Chondrocyte (in vitro differentiated cells): ENCODE measurements at places on chromosomes 2 and 18. TPM values are rescaled to one million over a fixed set of nuclear protein-coding genes. Genes with fewer than 3 reads are reported as not detected.
A peak's percentile ranks its signal among the peaks of the same experiment; 100 is the strongest.

DNA sequence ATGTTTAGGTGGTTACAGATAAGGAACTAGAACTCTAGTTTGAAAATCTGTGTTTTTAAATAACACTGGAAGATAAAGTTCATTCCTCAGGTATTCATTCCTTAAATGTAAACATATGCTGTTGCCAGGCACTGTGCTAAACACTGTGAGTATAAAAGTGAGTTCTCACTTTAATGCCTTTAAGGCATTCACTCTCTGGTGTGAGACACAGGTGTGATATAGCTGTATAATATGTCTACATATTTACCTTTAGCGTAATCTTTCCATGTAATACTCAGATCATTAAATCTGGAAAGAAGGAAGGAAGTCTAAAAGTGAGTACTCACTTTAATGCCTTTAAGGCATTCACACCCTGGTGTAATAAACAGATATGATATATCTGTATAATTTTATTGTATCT, 472.6 kb downstream of the PARD3B start:
- no peak for DNase-seq
- no peak overlapping the region for H3K27ac ChIP-seq
- H3K36me3 ChIP-seq = peaks cover 2% of the 10 kb centered on the region
- H3K27me3 ChIP-seq = no peaks in the 10 kb centered on the region

- no peaks in the 10 kb centered on the region for H3K27me3 ChIP-seq
- H3K4me3 ChIP-seq = no peak overlapping the region
- peaks cover 1% of the 10 kb centered on the region for H3K36me3 ChIP-seq
- no peak for DNase-seq
- peak overlapping the region; percentile 80 for H3K27ac ChIP-seq
Measured at GRCh38 chr2:127637725-127638252, 8.2 kb upstream of the GPR17 start.

- DNase-seq = no peak
- H3K4me1 ChIP-seq = peaks cover 27% of the 10 kb centered on the region
- peaks cover 22% of the 10 kb centered on the region for H3K36me3 ChIP-seq
- no peak overlapping the region for H3K4me3 ChIP-seq
Measured at GRCh38 chr2:196315388-196316049, 144.1 kb upstream of the STK17B start.

DNA sequence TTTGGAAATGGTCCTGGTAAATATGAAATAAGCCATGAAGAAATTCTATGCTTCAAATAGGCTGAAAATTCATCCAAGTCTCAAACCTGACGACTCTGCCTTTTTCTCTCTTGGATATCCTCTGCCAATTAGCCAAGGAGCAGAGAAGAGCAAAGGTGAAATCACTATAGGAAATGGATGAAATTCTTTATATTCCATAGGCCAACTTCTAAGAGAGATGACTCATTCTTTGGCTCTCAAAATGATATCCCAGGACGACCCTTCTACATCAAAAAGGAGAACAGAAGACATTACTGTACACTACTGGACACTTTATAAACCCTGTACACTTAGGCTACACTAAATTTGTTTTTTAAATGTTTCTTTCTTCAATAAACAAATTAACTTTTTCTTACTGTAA, 22.7 kb downstream of the PDE1A start:
- H3K4me3 ChIP-seq = no peak overlapping the region
- DNase-seq = no peak
- H3K27me3 ChIP-seq = no peaks in the 10 kb centered on the region
- peaks cover 2% of the 10 kb centered on the region for H3K36me3 ChIP-seq

DNA sequence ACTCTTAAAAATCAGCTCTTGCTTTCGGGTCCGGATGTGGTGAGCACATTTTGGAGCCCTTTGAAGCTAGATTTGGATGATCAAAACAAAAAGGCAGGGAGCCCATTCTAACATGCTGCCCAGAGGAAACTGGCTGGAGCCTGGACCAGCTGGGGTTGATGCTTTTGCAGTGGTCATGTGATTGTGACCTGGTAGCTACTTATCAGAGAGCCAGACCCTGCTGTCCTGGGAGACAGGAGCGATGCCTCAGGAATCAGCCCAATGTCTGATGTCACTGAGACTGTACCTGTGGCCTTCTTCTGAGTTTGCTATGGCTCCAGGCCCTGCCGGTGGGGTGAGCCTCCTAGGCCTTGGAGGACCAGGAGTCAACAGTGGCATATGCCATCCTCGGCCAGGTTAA, 18.7 kb upstream of the SCLY start:
- peak; percentile 33 for DNase-seq
- H3K4me3 ChIP-seq = no peak overlapping the region
- H3K36me3 ChIP-seq = peaks cover 44% of the 10 kb centered on the region
- H3K4me1 ChIP-seq = no peaks in the 10 kb centered on the region
- no peak overlapping the region for H3K27ac ChIP-seq
- no peaks in the 10 kb centered on the region for H3K27me3 ChIP-seq

GRCh38 chr2:201909961-201910361, 103.6 kb downstream of the CDK15 start:
- peaks cover 46% of the 10 kb centered on the region for H3K4me1 ChIP-seq
- peak overlapping the region; percentile 91 for H3K27ac ChIP-seq

DNA sequence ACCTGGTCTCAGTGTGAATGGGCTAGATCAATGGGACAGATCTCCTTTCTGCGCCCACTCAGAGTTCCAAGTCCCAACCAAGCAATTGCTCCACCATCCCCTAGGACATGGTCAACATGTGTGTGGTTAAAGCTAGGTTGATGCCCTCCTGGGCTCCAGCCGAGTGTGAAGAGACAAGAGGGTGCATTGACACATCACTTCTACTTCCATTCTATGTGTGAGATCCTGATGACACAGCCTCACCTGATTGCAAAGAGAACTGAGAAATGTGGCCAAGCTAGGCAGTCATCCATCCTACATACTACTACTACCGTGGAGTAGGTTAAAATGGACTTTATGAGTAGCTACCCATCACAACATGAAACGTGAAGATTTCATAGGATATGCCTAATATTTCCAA, 106.8 kb downstream of the NCKAP5 start:
- H3K4me1 ChIP-seq = peaks cover 10% of the 10 kb centered on the region
- DNase-seq = no peak
- H3K27ac ChIP-seq = no peak overlapping the region
- no peak overlapping the region for H3K4me3 ChIP-seq

DNA sequence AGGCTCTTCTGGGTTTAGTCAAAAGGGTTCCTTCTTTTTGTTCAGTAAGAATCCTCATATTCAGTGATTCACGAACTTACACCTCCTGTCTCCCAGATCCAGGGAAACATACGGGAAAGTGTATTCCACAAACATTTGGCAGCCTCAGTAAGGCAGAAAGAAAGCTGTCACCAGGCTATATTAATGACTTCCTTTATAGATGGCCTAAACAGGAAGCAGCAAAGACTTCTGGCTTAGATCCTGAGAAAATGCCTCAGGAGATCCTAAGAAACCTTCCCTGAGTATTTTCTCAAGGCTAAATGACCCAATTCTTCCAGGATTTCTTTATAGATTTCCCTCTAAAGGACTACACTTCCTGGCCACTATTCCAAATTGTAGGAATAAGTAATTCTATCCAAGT, 1995.5 kb upstream of the CELF4 start:
- no peak overlapping the region for H3K27ac ChIP-seq
- DNase-seq = no peak
- H3K36me3 ChIP-seq = no peaks in the 10 kb centered on the region
- no peaks in the 10 kb centered on the region for H3K27me3 ChIP-seq

DNA sequence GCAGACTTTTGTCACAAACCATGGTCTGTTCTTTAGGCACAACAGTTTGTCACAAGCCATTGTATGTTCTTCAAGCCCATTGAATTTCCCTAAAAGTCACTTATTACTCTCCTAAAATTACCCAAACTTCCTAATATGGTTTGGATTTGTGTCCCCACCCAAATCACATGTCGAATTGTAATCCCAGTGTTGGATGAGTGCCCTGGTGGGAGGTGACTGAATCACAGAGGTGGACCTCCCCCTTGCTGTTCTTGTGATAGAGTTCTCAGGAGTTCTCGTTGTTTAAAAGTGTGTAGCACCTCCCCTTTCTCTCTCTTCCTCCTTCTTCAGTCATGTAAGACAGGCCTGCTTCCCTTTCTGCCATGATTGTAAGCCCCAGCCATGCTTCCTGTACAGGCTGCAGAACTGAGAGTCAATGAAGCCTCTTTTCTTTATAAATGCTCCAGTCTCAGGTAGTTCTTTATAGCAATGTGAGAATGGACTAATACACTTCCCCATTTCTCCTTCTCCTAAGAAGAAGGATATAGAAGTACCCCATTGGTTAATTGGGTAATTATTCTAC, 11.2 kb upstream of the GYPC start:
- peaks cover 5% of the 10 kb centered on the region for H3K27me3 ChIP-seq
- no peak overlapping the region for H3K4me3 ChIP-seq
- DNase-seq = no peak
- no peak overlapping the region for H3K27ac ChIP-seq

ATL2 gene
- total RNA-seq = 30.5 to 50.2 TPM (median 34.1 TPM) in 3 replicates

ERMN gene
- not detected in 3 replicates for total RNA-seq
